SK-N-SH (cell line): ENCODE measurements at places on chromosomes 16 and 17. TPM values are rescaled to one million over a fixed set of nuclear protein-coding genes. Genes with fewer than 3 reads are reported as not detected.

Gene CTRL
- polyA plus RNA-seq, result 1.3 and 1.9 TPM in 2 replicates

GRCh38 chr16:49855280-49855821 lies 561 bp downstream of the ZNF423 start:
- peak; percentile 83 for DNase-seq

- DNase-seq, result no peak
Measured at GRCh38 chr16:65525707-65526106, 403.8 kb upstream of the CDH11 start.

- no peak for DNase-seq
Measured at GRCh38 chr17:1234455-1234854, 35.8 kb upstream of the BHLHA9 start.
